ENCODE measurements at places on chromosomes 7 and 10.

GRCh38 chr10:15084502-15084922, 4.1 kb downstream of the ACBD7 start:
- DNase-seq: peak; percentile 86

GRCh38 chr10:63166742-63167258, 33.7 kb downstream of the NRBF2 start:
- DNase-seq: peak; percentile 39

DNA sequence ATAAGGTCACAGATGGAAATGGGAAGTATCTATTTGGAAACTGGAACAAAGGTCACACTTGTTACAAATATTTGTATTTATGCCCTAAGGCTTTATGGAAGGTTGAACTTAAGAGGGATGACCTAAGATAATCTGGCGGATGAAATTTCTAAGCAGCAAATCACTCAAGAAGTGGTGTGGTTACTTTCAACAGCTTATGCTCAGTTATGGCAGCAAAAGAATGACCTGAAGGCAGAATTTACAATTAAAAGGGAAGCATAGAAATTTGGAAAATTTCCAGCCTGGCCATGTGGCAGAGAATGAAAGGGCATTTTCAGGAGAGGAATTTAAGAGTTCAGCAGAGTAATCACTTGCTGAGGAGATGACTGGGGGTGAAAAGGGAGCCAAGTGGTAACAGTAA, 95.8 kb upstream of the TNS3 start:
- DNase-seq: no peak

GRCh38 chr7:36707898-36708297, 16.4 kb downstream of the AOAH start:
- DNase-seq: no peak

DNA sequence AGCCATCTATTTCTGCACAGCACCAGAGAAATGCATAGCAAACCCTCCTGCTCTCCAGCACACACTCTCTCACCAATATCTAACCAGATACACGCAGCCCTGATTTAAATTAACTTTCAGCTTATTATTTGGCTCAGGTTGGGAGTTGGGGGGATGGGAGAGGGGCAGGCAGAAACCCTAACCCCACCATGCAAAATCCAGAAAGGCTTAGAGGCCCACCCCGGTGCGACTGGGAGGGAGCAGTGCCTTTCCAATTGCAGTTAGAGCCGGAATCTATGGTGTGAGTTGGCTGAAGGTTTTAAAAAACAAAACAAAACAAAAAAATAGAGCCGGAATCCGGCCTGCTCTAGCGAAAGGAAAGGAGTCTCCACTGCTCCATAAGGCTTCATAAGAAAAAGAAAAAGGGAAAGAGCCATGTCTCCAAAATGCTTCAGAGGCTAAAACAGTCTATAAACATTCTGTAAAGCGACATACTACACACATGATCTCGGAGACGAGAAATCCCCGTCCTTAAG, 2.9 kb downstream of the IGF2BP3 start:
- no peak for DNase-seq

DNA sequence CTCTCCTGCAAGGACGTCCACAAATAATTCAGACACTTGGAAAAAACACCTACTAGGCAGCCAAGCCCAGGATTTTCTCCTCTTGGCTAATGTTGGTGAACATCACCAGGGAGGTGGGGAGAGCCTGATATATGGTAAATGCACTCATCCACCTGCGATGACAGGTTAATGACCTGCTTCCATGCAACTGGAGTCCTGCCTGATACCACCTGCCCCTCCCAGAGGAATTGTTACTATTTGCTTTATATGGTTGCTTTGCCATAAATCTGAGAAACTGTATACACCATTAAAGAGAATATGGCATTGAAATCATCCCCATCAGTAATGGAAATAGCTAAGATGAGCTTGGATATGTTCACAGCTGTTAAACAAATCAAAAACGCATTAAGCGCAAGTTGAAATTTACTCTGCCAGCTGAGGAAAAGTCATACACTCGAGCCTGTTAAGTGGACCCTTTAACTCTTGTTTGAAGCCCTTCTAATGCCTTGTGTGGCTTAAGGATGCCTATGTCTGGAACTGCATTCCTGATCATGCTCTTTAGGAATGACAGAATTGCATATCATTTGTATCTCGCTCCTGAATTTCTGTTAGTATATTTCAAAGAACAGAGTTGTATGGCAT, 208.3 kb downstream of the PRPF18 start:
- DNase-seq: no peak

DNA sequence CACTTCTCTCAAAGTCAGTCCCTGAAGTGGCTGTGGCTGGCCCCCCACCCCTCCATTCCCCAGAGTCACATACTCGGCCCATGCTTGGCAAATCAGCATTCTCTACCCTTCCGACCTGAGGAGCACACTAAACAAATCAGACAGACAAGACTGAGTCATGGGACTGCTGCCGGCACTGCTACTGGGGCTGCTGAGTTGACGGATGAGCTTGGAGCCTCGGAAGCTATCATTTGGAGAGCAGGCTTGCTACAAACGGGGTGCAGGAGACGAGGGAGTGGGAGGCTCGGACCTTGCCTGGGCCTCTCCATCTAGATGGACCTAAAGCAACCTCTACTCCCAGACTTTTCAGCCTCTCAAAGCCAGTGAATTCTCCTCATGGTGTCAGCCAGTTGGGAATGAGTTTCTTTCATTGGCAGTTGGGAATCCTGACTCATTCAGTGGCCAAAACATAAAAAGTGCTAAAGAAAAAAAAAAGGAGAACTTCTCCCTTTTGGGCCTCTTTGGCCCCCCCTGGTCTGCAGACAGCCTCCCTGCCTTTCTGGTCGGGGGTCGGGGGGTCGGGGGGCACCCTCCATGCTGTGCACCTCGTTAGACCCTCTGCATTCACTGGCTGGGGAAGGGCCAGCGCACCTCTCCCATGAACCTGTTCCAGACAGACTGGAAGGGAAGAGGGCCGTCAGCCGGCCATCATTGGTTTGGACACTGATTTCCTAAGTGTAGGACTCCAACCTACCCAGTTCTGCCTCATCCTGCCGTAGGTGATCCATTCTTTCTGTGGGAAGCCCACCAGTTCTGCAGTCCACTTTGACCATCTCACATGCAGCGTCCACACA, 52.3 kb upstream of the COL13A1 start:
- DNase-seq: no peak

- no peak for DNase-seq
Measured at GRCh38 chr10:50577681-50578350, 45.9 kb downstream of the SGMS1 start.

- no peak for DNase-seq
Measured at GRCh38 chr7:48298779-48299178, 127.5 kb downstream of the ABCA13 start.

DNA sequence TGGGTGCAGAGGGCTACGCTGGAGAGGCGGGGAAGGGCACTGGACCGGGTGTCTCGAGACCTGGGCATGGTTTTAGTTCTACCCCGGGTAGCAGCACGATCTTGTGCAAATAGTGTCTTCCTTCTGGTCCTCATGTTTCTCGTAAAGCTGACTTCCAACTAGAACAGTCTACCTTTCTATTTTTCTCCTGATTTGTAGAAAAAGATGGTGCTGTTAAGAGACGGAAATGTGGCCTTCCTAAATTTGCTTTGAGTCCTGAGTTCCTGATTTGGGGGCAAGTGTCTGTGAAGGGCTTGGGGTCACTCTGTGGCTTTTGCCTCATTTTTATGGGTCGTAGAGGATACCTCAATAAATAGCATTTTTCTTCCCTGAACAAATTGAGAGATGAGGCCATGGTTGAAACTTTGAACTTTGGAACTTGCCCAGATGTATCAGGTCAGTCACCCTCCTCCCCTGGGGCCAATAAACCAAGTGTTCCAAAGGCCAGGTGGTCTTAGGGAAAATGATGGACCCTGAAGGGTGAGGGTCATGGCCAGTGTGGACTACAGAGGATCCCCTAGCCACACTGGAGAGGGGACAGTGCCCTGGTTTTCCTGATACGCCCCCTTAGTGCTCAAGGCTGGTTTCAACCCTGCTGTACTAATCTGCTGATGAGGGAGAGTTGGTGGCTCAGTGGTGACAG, 45.2 kb downstream of the GRK5 start:
- DNase-seq: no peak

DNA sequence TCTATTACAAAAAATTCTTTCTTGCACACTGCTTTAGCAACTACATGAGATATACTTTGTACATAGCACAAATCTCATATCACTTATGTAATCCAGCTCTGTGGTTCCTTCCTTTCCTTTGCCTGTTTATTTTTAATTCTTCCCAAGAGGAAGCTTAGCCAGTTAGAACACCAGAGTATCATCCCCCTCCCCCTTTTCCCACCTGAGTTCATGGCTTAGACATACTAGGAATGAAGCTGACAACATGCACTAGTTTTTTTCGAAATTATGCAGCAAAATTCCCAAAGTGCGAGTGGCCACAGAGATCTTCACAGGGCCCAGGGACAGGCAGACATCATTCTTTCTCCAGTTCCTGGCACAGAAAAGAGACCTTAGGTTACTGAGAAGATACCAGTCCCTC, 17.8 kb downstream of the CAV1 start:
- no peak for DNase-seq

DNA sequence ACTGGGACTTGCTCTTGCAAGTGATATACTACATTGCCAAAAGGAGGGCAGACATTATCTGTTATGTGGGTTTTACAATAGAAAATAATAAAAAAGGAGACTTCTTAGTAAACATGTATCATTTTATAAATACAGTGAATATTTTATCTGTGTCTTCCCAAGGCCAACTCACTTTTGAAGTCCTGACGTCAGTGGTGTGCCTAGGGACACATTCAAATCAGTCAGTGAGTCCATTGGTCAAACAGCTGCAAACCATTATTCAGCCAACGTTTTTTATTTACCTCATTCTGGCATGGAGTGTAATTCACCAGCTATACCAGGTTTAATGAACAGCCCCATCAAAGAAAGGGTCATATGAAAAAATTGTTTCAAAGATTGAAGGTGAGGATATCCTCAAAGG, 263.7 kb downstream of the IPMK start:
- DNase-seq: no peak

- DNase-seq: no peak
Measured at GRCh38 chr10:35335133-35336083, 901 bp upstream of the CCNY start.

GRCh38 chr10:63833411-63834060, 312.3 kb downstream of the REEP3 start:
- DNase-seq: no peak

GRCh38 chr7:73894733-73895551, 34.0 kb downstream of the TMEM270 start:
- DNase-seq: peak; percentile 44

- no peak for DNase-seq
Measured at GRCh38 chr10:20634839-20635238, 262.3 kb downstream of the NEBL start.

DNA sequence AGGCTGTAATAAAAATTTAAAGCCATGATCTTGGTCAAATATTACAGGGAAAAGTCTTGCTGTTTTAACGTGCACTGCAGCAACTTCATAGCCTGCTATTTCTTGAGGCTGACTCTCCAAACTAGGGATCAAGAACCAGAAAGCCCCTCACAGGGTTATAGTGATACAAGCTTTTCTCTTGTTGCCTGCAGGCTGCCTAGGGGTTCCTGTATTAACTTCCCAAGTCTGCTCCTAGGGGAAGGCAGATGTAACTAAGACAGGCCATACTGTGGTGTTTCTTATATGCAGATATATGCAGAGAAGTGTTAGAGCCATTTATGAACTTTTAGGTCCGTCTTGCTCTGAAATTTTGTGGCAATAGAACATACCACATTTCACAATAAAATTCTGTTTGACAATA, 175.7 kb downstream of the FOXP2 start:
- DNase-seq: no peak

- DNase-seq: no peak
Measured at GRCh38 chr10:77944519-77944918, 18.0 kb upstream of the DLG5 start.

GRCh38 chr7:151385626-151386300, 24.1 kb downstream of the WDR86 start:
- no peak for DNase-seq

GRCh38 chr7:74051193-74051592, 23.2 kb downstream of the ELN start:
- no peak for DNase-seq

DNA sequence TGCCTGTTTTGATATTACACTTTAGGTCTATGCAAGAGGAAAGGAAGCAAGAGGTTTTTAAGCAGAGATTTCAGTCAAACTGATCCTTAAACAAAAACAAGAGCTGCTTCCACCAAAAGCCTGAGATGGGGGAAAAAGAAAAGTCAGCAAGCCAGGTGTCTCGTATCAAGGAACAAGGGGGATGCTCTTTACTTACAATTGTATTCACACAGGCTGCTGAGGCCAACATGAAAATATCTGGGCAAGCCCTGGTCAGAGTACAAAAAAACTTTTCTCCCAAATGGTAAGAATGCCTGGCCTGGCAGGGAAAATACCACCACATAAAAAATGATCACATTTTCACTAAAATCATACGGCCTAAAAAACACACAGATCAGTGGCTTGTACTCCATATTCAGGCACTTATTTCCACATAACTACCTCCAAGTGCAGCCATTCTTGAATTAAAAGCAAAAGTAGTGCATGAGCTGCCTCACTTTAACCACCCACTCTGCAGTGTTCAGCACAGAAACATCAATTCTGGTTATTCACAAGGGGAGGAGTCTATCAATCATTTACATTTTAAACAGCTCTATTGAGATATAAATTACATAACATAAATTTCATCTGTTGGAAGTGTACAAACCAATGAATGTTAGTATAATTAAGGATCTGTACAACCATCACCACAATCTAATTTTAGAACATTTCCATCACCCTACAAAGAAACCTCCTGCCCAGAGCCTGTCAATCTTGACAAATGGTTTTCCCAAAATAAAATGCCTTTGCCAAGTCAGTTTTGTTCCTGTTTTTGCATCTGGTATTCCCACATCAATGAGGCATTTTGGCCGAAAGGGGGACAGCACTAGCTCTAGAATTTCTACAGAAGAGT, 70.2 kb downstream of the GRB10 start:
- no peak for DNase-seq

GRCh38 chr7:36509962-36510361, 120.3 kb downstream of the ANLN start:
- DNase-seq: no peak

DNA sequence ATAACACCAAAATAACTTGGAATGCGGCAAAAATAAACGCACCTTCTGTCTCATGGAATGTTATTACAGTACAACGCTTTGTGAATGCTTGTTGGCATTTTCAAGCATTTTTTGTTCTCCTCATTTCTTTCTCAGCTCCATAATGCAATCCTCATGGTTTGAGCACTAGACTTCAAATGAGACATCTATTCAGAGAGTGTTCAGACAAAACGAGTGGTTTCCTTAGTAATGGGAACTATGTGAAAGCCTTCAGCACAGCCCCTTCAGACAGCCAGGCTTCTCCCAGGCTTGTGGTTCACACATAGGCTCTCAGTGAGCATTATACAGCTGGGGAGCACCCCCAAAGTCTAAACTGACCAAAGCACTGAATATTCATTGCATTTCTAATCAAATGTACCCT, 8.6 kb upstream of the LRRN3 start:
- no peak for DNase-seq

- DNase-seq: no peak
Measured at GRCh38 chr10:111706331-111706730, 477.2 kb downstream of the GPAM start.

DNA sequence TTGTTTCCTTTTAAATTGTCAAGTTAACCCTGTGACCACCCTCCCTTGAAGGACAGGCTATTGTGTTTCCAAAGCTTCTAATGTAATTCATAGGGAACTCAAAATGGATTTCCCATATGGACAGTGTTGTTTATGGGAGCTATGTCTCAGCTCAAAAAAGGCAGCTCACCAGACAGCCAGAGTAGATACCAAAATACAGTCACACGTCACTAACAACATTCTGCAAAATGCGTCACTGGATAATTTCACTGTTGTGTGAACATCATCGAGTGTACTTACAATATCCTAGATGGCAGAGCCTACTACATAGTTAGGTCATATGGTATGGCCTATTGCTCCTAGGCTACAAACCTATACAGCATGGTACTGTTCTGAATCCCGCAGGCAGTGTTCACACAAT, 97.4 kb downstream of the AVL9 start:
- no peak for DNase-seq
